Activated CD4-positive, alpha-beta T cell treated with anti-CD3 and anti-CD28 coated beads, Interleukin-10, Interleukin-2, amounts not matched to agents 100 ng/mL and 50 ng/mL, durations not matched to agents 16 hours and 8 hours (primary cell): ENCODE measurements at places on chromosomes 5 and 9.

GRCh38 chr5:66597183-66597757 lies 1.1 kb downstream of the MAST4 start:
- no peak for DNase-seq

DNA sequence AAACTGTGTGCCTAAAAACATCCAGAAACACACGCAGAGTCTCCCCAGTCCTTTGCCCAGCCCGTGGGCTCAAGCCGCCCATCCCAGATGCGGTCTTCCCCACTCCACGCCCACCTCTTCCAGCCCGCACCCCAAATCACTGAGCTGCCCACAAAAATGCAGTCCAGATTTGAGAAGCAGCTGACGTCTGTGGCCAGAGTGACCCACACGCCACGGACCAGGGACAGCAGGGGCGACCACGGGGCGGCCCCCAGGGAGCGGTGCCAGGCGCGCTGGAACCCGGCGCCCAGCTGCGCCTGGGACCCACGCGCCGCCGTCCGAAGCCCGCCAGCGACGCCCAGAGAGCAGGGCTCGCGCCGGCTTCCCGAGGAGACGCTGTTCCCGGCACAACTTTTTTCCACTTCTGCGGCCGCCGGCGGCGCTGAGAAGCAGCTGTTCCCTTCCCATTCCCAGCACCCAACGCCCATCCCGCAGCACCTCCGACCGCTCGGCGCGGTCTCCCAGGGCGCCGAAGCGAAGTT lies 674 bp downstream of the LHFPL2 start:
- DNase-seq, result no peak

- DNase-seq, result no peak
These were observed 19.7 kb downstream of the HMGXB3 start for GRCh38 chr5:150020249-150020648.

GRCh38 chr5:161064297-161064696 lies 212.3 kb upstream of the ATP10B start:
- no peak for DNase-seq

DNA sequence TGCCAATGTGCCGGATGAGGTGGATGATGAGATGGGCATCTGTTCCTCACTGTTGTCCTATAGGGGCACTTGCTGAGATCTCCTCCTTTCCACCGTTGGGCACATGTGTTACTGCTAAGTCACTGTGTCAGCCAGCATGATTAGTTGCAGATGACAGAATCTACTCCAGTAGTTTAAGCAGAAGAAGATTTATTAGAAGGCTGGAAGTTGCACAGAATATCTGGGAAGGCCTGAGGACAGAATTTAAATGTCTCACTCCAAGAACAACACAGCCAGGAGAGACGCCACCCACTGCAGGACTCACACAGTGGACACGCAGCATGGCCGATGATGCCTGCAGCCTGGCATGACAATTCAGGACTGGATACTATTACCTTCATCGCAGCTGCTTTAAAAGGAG lies 157.5 kb downstream of the NSG2 start:
- no peak for DNase-seq

- DNase-seq, result no peak
These were observed 7.3 kb downstream of the ATOX1 start for GRCh38 chr5:151751091-151751490.

DNA sequence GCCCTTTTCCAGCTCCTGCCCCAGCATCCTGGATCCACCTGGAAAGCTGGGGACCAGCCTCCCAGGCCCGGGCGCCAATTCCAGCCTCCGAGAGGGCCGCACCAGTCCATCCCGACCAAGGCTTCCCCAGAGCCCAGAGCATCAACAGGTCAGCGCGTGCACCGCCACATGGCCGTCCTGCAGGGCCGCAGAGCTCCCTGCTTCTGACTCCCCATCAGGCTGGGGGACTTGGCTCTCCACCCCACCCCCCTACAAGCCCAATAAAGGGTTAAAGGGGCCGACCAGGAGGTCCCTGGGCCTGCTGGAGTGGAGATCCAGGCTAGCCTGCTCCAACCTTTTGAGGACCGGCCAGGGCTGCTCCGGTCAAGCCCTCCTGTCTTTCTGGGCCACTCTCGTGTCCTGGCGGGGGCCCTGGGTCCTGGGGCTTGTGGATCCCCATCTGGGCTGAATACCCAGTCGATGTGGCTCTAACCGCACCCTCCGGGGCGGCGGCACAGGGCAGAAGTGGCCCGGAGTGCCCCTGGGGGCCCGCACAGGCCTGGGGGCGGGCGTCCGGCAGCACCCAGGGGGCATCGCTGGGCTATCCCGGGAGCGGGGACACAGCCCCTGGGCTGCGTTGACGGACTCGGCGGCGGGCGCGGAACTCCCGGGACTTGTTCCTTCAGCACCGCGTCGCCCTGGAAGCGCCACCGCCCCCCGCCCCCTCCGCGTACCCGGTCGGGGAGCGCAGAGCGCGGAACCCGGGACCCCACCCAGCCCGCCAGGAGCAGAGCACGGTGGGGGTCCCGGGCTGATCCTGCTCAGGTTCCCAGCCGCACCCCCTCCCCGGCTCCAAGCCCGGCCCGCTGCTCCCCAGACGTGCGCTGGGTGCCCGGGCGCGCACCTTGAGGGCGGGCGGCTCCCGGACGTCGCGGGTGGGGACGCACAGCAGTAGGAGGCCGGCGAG lies 590 bp downstream of the ENTPD2 start:
- DNase-seq, result no peak

DNA sequence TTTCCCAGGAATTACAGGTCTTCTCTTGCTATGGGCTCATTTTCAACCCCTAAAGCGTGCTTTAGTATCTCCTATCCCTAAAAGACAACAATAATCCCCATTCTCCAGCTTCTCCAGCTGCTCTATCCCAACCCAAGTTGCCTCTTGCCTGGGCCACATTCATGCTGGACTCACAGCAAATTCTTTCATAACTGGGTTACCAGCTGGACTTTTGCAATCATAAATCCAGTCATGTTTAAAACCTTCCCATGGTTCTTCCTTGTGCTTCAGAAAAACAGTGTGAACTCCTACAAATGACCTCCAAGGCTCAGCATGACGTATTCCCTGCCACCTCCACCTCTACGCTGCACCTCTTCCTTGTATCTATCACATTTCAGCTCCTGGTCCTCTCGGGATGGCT lies 346.9 kb downstream of the GADD45G start:
- no peak for DNase-seq

- no peak for DNase-seq
These were observed 104.3 kb downstream of the PDE4D start for GRCh38 chr5:59789197-59789596.

DNA sequence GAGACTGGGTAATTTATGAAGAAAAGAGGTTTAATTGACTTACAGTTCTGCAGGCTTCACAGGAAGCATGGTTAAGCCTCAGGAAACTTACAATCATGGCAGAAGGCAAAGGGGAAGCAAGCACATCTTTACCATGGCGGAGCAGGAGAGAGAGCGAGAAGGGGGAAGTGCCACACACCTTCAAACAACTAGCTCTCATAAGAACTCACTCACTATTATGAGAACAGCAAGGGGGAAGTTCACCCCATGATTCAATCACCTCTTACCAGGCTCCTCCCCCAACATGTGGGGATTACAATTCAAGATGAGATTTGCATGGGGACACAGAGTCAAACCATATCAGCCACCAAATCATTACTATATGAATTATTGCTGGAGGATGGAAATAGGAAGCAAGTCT lies 30.3 kb upstream of the STX17 start:
- no peak for DNase-seq

GRCh38 chr5:151738125-151738848 lies 20.1 kb downstream of the ATOX1 start:
- DNase-seq, result no peak

GRCh38 chr5:126355940-126356339 lies 67.3 kb upstream of the GRAMD2B start:
- no peak for DNase-seq

DNA sequence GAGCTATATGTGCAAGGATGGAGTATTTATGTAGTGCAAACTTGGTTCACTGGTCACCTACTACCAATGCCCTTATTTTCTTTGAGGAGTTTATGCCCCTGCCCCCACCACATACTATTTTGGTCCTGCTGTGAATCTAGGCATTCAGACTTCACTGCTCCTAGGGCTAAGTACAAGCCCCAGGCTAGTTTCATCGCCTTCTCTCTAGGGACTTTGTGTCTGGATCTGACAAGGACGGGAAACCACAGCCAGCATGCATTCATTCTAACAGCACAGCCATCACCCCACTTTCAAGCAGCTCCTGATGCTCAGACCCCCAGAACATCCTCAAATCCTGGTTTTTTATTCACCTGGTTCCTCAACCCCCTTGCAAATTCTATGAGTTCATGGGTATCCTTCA lies 56.8 kb downstream of the DRD1 start:
- no peak for DNase-seq

- DNase-seq, result no peak
These were observed 13.3 kb upstream of the LHX3 start for GRCh38 chr9:136218271-136218670.

- no peak for DNase-seq
These were observed 75.8 kb downstream of the GTF3C4 start for GRCh38 chr9:132745756-132746709.

DNA sequence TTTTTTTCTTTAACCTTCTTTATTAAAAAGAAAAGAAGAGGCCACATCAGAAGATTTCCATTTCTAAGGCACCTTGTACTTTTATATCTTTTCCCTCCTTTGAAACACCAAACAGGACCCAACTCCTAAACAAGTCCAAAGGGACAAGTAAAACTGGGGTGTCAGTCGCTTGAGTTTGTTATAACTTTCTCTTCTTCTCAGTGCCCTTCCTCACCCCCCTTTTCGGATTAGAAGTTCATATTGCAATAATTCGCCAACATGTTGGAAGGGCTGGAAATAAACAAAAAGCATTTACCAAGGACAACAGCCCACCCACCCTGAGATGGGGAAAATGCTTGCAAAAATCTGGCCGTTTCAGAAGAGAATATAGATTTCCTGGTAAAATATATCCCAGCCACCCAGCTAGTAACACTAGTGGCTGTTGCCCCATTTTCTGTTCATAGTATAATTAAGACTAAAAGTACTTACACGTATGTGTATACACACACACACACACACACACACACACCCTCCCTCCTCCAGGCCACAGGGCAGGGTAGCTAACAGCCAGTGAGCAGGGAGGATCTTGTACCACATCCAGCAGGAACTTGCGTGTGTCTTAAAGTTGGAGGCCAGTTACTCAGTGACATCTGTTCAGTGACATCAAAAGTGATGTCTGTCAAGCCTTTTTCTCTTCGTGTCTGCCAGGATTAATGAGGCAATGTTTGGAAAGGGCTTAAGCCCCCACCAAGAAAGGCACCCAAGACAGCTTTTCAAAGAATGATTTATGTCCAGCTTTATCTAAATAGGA lies 149.1 kb upstream of the KLF4 start:
- DNase-seq, result no peak

- DNase-seq, result no peak
These were observed 166.1 kb downstream of the SLC28A3 start for GRCh38 chr9:84174486-84174885.

- no peak for DNase-seq
These were observed 68.3 kb upstream of the OTULINL start for GRCh38 chr5:14513266-14513665.

DNA sequence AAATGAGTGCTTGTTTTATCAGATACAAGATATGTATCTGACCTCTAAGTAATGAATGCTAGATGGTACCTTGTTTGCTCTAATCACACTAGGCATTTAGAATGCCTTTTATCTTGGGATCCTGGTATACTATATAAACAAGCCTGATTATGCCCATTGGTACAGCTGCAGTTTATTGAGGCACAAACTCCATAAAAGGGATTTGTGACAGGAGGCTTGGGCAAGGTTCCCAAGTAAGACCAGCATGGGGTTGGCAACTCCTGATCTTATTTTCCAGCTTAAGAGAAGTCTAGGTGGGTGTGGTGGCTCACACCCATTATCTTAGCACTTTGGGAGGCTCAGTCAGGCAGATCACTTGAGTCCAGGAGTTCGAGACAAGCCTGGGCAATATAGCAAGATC lies 93.9 kb upstream of the DMRT1 start:
- no peak for DNase-seq

GRCh38 chr5:94522117-94522516 lies 96.3 kb downstream of the KIAA0825 start:
- DNase-seq, result no peak

DNA sequence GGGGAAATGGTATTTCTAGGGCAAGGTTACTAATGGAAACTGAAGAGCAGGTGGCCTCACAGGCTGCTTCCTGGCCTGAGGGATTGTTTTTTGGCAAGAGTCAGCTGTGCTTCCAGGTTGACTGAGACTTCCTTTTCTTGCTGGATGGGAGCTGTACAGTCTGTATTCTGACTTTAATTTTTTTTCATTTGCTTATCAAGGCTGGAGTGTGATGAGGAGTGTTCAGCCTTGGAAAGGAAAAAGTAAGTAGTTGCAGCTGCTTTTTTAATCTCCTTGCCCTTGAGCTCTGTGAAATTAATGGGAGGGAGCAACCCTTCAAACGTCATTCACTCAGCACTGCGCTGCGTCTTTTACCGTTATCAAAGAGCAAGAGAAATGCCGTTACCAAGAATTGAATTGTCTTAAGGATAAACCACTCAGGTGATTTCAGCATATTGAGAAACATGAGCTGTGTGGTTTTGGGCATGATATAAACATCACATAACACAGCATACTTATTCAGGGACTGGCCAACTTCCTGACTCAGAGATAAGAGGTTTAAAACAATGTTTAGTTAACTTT lies 47.6 kb downstream of the AQP7 start:
- DNase-seq, result no peak

- no peak for DNase-seq
These were observed 214.5 kb upstream of the GRAMD2B start for GRCh38 chr5:126208691-126209090.

- DNase-seq, result no peak
These were observed 3.4 kb downstream of the G3BP1 start for GRCh38 chr5:151775025-151775606.

DNA sequence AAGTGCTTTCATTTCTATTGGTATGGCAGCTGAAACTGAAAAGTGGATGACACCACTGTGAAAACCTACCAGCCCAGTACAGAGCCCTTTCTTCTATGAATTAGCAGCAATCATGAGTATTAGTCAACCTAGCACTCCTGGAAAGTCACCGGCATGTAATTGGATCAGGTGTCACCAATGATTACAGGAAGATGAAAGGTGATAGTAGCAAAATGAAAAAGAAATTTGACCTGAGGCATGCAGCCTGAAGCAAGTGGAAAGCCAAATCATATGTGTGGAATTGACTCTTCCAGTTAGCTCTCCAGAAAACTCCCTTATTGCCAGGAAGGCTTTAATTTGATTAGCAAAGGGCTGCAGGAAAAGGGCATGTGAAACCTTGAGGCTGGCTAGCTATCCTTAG lies 81.2 kb upstream of the NAA35 start:
- DNase-seq, result peak; percentile 17

- DNase-seq, result no peak
These were observed 13.1 kb upstream of the PTCH1 start for GRCh38 chr9:95529910-95530309.

- DNase-seq, result no peak
These were observed 288.2 kb downstream of the FANCC start for GRCh38 chr9:95029288-95029687.

DNA sequence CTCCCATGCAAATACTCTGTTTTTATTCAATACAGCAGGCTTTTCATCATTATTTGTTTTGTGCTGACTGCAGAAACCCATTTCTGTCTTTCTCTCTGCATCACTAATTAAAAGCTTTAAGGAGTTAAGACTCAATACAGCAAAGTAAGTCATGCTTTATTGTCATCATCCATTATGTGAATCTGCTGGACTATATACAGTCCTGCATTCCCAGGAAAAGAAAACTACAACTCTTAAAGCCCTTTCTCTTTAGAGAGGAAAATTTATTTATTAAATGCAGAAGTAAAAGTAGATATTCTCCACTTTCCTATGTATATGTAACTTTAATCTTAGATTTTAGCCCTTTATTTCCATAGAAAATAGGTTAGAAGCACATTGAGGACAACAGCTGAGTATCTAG lies 706.6 kb upstream of the RGMB start:
- no peak for DNase-seq

GRCh38 chr9:33466565-33467495 lies 6.9 kb downstream of the NOL6 start:
- DNase-seq, result peak; percentile 75
